ENCODE measurements at places on chromosomes 5 and 9.

GRCh38 chr5:139140591-139141071 is 57.5 kb downstream of the SIL1 start:
- DNase-seq = peak; percentile 30

DNA sequence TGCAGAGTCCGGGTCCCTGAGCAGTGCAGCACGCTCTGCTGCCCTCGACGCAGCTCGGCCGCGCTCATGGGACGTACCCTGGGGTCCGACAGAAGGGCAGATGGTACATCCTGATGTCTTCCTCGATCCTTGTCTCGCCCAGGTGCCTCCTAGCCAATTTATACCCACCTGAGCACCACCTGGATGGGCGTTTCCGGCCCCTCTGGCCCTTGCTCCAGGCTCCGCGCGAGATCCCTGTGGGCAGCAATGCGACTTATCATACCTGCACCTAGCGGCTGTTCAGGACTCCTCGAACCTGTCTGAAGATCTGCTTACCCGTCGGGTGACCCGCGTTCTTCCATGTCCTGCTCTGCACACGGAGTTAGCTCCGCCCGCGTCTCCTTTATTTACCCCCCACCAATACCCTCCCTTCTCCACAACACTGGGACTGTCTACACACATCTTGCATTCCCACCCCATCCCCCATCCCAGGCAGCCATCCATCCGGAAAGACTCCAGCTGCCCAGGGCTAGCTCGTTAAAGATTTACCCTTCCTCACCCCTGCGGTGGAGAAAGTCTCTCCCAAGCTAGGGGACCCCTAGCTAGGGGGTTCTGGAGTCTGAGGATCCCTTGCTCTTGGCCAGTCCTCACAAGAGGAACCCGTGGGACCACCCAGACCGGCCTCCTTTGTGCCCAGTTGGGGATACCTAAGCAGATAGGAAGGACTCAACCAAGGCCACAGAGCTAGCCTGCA is at the start of gene KIF12:
Gene KIF12 (minus strand): TSS at position 357 of the 733 bp plus-strand sequence. CDS start 16 bp downstream, at position 341.
- no peak for DNase-seq

- no peak for DNase-seq
Observed at GRCh38 chr5:172719211-172719610, 51.8 kb downstream of the DUSP1 start.

DNA sequence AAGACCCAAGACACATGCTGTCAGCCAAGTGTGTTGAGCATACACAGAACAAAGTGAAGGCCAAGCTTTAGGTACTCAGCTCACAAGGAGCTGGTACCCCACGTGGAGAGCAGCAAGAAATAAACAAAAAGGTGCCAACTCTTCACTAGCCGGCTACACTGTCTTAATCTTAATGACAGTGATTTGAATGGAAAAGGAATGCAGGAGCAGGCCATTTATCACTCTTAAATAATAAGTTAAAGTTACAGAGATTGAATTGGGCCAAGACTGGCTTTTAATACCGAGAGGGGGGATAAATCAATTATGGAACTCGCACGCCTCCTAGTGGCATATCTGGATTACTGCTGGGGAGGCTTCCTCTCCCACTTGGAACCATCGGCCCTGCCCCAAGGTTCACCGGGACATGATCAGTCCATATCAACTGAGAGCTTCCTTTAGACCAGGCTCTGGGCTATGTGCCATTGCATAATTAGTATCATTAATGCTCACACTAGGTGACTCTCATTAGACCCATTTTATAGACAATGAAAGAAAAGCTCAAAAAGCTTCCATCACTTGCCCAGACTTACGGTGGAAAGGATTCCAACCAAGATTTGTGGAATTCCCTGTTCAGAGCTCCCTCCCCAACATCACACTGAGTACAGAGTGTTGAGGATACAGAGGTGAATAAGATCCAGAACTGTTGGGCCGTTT is 94.0 kb downstream of the ACTL7B start:
- DNase-seq = peak; percentile 64

DNA sequence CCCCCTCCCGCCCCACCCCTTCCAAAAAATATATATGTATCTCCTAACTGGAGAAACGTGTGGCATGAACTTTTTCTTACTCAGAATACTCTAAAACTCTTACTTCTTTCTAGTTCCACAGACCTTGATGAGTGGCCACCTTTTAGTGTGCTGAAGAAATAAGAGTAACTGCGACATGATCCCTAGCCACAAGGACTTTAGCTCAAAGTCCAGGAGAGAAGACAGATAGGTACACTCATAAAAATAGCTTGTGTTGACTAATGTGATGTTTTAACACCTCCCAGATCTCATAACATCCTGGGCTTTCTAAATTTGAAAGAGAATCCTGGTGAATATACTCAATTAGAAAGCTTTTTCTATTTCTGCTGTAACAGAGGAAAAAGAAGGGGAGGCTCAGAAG is 1005.0 kb upstream of the DMAC1 start:
- no peak for DNase-seq

- no peak for DNase-seq
Observed at GRCh38 chr5:173497685-173498084, 118.8 kb downstream of the BOD1 start.

- no peak for DNase-seq
Observed at GRCh38 chr9:136304981-136305380, 1.1 kb upstream of the CCDC187 start.

DNA sequence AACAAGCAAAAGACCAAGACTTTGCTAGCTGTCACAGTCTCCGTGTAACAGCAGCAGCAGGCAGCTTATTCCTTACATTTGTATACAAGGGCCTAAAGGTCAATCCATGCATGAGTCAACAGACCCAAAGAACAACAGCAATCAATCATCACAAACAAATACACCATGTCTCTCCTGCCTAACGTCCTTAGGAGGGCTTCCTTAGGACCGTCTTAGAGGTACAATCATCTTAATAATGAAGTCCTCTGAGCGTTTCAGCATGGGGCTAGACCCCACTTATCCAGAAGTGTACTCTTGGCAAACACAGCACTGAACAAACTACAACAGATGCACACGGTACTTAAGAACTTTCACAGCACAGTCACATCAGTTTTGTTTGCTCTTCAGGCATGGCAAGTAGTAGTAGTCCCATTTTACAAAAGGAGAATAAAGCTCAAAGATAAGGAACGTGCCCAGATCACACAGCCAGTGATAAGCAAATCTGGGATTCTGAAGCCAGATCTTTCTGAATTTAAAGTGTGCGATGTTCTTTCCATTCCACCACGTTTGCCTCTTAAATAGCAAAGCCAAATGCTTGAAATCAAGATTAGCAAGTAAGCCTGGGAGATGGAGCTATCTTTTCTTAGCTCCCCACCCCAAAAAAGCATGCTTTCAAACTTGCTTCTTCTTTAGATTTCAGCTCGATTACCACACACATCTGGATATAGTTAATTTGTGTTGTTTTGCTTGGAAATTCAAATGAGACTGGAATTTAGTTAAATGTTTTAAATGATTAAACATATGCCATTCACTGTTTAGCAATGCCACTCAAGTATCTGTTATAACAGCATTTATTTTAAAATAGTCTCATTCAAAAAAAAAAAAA is 24.2 kb downstream of the PSMB7 start:
- no peak for DNase-seq

GRCh38 chr5:37951946-37952721 is 112.3 kb upstream of the GDNF start:
- DNase-seq = no peak

DNA sequence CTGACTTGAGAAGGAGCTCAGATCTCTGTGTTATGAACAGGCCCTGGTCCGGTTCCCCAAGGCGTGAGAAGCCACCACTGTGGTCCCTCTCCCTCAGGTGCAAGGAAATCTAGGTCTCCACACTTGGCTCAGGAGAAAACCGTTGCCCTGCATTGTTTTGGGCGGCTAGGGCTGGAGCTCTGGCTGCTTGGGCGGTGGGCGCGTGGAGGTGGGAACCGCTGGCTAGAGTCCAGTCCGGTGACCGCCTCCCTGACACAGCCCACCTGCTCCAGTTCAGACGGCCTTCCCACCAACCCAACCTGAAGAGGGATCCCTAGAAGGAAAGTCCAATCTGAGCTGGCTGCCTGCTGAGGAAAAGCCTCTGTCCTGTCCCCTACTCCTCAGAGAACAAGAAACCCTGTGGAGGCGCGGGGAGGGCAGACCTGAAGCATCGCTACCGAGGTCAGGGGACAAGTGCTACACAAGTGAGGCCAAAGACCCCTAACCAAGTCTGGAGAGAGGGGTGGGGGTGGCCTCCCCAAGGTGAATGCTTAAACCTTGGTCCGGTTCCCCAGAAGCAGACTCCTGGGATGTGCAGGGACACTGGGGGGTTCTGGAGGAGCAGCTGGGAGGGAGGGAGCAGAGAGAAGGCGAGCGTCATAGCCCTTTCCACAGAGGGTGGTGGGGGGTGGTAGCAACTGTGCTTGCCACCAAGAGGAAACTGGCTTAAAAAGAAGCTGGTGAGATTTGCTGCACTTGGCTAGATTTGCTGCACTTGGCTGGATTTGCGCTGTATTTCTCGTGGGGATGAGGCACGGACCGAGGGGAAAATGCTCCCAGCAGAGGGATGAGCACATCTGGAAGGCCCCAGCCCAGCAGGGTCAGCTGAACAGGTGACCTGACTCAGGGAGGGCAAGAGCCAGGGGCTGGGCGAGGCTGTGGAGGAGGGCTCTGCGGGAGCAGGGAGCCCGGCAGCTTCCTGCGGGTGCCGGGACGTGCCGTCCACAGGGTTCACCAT is 65.2 kb downstream of the RAPGEF1 start:
- no peak for DNase-seq

- peak; percentile 53 for DNase-seq
Observed at GRCh38 chr5:78647351-78647818, 1.2 kb downstream of the LHFPL2 start.

DNA sequence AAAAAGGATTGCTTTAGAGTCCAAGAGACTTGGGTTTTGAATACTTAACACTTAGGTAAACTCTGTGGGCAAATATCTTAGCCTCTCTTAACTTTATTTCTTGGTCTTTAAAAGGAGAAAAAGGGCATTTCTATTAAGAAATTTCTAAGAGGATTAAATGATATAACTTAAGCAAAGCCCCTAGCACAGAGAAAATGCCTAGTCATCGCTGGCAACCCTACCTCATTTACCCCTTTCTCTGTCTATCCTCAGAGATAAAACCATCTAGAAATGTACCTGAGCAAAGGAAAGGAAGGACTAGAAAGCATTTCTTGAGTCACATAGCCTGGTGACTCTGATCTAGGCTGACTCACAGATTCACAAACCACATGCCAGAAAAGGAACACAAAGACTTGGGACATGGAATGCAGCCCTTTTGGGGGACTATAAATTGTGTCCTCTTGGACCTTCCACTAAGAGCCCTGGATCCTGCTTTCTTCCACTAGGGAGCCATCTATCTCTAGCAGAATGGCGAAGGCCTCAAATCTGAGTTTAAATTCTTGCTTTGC is 120.6 kb downstream of the FOXD1 start:
- no peak for DNase-seq

- DNase-seq = no peak
Observed at GRCh38 chr5:6492934-6493333, 44.3 kb downstream of the UBE2QL1 start.

DNA sequence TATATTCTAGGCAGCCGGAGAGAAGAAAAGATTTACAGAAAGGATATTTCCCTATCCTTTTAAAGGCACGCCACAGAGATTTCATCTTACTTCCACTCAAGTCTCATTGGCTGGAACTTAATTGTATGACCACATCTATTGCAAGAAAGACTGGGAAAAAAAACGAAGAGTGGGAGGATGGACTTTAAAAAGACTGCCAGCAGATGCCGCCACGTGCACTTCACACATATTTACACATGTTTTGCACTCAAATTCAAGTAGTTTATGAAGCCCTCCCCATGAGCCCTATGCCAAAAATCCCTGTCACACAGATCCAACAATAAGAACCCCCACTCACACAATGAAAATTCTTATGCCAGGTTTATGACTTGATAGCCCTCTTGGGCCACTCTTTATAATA is 138.5 kb upstream of the TYRP1 start:
- DNase-seq = no peak

DNA sequence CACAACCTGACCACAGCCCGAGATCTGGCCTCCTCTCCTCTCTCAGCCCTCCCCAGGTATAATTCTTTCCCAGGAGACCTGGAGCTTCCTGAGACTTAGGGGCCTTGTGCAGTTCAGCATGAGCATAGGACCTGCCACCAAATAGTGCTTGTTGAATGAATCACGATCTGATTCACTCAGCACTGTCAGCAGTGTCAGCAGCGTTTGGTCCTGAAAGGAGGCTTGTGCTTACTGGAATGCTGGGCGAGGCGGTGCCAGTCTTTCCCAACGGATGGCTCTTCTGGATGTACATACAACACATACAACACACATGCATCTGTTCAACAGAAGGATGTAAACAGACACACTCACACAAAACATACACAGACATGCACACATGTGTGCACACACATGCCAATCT is 173.3 kb downstream of the COL23A1 start:
- no peak for DNase-seq

- no peak for DNase-seq
Observed at GRCh38 chr5:174984863-174985262, 260.5 kb downstream of the MSX2 start.

- DNase-seq = no peak
Observed at GRCh38 chr5:173010547-173011464, 27.2 kb downstream of the ATP6V0E1 start.

DNA sequence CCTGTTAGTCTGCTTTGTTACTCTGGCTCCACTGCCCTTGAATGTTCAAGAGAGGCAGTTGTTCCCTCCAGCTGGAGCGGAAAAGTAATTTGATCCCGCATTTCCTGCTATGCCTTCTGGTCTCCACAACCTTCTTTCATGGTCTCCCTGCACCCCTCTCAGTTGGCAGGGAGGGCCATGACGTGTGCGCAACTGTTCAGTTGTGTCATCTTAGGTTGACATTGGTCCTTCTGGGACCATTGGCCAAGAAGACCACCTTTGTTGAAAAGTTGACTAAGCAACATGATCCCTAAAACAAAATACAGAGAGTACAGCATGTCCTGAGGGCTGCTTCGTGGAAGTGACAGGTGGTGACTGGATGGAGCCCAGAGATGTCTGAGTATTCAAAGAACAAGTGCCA is 192.5 kb upstream of the TUT7 start:
- no peak for DNase-seq

GRCh38 chr5:126543009-126543408 is 52.0 kb downstream of the ALDH7A1 start:
- DNase-seq = no peak

- no peak for DNase-seq
Observed at GRCh38 chr9:133004999-133005760, 25.6 kb upstream of the GTF3C5 start.

GRCh38 chr5:110909950-110910349 is 161.6 kb upstream of the TSLP start:
- DNase-seq = no peak

- no peak for DNase-seq
Observed at GRCh38 chr9:134676886-134677285, 35.3 kb downstream of the COL5A1 start.

Measured in GM20000 (cell line).